ENCODE measurements at places on chromosomes 3 and 15. TPM values are rescaled to one million over a fixed set of nuclear protein-coding genes. Genes with fewer than 3 reads are reported as not detected.

DNA sequence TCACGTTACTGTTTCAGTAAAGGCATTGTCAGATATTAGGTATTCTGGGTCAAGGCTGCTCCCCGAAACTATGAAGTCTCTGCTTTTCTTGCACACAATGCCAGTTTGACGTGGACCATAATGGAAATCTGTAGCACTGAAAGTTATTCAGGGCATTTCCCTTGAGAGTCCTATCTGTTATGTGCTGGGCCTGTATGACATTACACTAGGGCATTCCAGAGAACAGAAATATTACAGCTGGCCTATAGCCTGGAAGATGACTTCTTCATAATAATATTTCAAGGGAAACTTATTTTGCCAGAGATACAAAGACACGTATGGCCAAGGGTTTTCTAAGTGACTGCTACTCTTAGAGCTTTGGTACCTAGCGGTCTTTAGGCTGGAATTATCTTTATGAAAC, 613.6 kb upstream of the CBLB start:
- DNase-seq = no peak

The CPA3 gene
- total RNA-seq = not detected

The FBXO40 gene
- not detected for total RNA-seq

The TPRG1 gene
- 2.1 TPM for total RNA-seq

GRCh38 chr3:52834871-52835501, at the start of gene MUSTN1:
TSS of gene MUSTN1 (minus strand) at chr3:52835019. CDS start at chr3:52834948, 71 bp downstream.
- DNase-seq = no peak

DNA sequence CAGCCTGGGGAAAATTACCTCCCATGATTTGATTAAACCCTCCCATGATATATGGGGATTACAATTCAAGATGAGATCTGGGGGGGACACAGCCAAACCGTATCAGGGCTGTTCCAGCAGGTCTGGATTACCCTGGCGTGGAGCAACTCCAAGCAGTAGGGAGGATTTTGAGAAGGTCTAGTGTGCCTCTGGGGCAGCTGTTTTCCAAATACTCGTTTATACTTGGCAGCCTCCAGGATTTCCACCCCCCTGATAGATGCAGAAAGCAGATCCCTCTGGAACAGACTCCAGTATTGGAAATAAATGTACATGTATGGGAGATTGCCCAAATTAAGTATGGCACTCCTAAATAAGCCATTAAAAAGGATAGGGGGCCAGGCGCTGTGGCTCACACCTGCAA, 7.7 kb upstream of the IRAK2 start:
- no peak for DNase-seq

- DNase-seq = no peak
Measured at GRCh38 chr3:81164806-81165205, 596.6 kb downstream of the GBE1 start.

The IGSF10 gene
- 0.24 TPM for total RNA-seq

DNA sequence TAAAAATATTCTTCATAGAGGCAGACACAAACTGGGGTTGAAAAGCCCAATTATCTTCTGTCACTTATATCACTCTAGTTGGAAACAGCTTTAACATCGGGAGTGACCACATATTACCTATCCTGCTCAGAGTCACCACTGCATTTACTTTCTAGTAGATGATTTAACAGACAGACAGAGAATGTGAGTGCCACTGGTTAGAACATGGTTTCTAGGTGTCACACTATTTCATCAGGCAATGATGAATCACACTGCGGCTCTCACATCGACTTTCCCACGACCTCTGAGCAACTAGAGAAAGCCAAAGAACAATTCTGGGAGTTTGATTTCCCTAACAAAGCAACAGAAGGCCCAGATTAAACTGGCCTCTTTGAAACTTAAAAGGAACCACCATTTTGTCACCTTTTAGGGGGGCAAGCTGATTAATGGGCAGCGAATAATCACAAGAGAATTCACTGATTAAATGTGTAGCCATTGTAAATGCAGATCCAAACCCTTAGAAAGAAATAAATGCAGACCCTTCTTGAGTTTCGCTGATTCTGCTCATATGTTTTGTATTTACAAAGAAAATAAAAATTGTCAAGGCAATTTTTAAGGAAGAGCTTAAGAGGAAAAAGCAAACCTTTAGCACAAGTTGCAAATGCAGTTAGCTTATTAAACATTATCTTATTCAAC, 112.6 kb upstream of the KBTBD8 start:
- peak; percentile 60 for DNase-seq

GRCh38 chr15:101085311-101085700, 166.1 kb downstream of the LRRK1 start:
- no peak for DNase-seq

- DNase-seq = no peak
Measured at GRCh38 chr3:52405601-52406110, 39.2 kb downstream of the SEMA3G start.

- DNase-seq = no peak
Measured at GRCh38 chr3:115930168-115930567, 306.9 kb downstream of the GAP43 start.

The SMCO1 gene
- total RNA-seq = not detected

- DNase-seq = no peak
Measured at GRCh38 chr15:28885630-28886430, at the start of gene APBA2. TSS of gene APBA2 (plus strand) at chr15:28885974. CDS start at chr15:29053885, 167,911 bp downstream.

- no peak for DNase-seq
Measured at GRCh38 chr3:55796533-55796932, 309.4 kb upstream of the WNT5A start.

DNA sequence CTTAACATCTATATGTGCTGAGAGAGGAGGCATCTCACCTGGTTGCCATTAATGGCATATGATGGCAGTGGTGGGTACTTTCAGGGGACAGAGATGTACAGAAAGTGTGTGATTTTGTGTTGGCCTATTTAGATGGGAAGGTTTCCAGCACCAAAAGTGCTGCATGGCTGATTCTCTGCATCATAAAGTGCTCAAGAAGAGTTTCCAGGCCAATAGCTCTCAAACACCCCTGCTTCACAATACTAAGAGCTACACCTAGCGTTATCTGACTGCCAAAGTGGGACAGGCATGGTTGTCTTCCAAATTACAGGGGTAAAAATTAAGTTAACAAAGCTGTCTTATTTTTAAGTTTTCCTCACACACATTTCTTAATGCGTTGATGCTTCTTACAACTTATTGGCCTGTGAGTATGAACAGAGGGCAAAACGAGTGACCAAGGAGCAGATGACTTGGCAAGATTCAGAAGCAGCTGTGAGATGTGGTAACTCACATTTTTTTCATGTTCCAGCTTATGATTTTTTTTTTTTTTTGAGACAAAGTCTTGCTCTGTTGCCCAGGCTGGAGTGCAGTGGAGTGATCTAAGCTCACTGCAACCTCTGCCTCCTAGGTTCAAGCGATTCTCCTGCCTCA, 41.4 kb upstream of the VEPH1 start:
- no peak for DNase-seq

The GNAT1 gene
- total RNA-seq = not detected

- DNase-seq = no peak
Measured at GRCh38 chr3:197554196-197554561, 1.6 kb downstream of the BDH1 start.

GRCh38 chr15:101313041-101313761, 18.2 kb upstream of the SNRPA1 start:
- DNase-seq = no peak

DNA sequence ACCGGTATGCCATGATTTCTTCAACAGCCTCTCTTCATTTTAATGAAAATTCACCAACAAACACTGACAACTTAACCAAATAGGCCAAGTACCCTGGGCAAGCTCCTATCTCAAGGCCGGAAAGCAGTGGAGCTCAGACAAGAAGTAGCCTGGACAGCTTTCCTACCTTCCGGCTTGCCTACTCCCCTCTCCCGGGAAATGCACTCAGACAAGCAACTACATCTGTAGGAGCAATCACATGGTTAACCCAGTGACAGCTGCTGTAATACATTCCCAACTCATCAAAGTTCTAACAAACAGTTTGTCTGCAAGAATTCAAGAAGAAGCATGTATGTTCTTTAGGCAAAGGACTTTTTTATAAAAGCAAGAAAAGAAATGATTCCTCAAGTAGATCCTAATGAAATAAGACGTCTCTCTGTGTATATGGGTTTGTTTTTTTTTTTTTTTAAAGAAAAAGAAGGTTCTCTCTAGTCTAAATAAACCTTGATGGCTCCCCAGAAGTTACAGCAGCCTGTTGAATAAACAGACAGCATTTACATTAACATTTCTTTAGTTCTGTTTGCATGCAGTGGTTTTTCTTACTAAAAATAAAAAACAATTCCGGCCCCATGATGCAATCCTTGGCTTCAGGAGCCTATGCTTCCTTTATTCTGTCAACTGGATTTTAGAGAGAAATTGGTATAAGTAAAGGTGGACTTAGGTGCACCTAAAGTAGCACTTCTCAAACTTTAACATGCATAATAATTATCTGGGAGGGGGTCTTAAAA, 278.7 kb downstream of the NEK10 start:
- no peak for DNase-seq

The GRM2 gene
- total RNA-seq = 0.81 TPM

- DNase-seq = no peak
Measured at GRCh38 chr3:100717063-100717462, 7.8 kb downstream of the TFG start.

DNA sequence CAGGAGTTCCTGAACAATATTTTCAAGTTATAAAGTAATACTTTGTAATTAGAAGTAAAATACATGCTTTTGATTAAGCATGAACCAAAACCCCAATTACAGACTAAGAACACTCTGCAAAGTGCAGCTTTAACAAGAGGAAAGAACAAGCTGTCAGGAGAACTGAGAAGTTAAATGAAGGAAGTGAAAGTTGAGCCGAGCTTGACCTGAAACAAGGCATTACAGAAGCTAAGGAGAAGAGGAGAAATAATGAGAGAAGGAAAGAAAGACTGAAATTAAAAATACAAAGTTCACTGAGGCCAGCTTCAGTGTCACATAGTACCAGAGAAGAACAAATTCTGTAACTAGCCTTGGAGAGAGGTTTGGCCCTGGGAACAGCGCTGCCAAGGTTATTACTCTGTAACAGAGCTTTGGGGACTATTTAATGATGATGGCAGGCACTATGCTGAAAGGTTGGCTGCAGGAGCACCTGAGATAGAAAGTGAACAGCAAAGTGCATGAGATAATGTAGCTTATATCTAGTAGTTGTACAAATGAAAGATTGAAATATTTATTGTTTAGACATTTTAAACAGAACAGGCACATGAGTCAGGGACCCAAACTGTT, 241.9 kb upstream of the PEX5L start:
- no peak for DNase-seq

DNA sequence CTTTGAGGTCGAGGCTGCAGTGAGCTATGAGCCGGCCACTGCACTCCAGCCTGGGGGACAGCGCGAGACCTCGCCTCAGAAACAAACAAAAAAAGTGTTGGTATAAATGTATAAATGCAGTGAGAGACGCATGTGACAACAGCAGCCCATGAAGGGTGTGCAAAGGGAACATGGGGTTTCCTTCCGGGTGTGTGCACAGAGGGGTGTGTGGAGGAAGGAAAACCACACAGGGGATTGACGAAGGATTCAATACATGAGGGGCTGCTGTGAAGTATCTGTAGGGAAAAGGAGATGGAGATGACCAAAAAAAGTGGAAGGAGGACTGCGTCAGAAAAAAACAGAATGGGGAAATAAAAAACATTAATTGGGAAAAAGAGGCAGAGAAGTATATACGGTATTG, 1.1 kb downstream of the MTFMT start:
- no peak for DNase-seq

DNA sequence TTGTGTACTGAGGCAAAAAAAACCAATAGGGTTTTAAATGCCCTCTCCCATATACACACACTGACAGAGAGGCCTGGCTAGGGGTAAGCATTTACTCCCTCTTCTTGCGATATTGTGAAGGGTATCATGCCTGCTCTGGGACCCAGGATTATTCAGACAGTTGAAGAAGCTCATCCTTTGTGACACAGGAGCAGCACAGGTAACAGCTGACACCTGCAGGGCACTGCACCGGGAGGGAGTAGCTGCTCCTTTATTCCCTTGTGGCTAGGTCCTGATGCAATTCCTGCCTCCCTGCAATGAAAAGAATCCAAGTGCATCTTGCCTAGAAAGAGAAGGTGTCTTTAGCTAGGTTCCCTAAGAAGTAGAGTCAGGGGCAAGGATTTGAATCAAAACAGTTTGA, 23.4 kb downstream of the POMGNT2 start:
- no peak for DNase-seq

DNA sequence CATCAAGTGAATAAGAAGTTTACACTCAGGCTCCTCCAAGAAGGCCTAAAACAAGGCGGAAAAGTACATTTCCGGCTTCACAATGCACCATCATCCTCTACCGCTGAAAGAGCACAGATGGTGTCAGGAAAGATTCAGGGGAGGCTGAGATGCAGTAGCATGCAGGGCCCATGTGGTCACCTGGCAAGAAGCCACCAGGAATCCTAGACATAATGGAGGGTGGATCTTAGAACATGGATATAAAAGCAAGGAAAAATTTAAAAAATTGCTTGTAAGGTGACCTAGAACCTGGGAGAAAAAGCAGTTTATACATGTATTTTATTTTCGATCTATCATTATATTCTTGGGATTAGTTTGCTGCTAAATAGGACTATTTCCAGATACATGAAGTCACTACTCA, 21.9 kb upstream of the OTOL1 start:
- no peak for DNase-seq

The BCHE gene
- 1.3 TPM for total RNA-seq

- DNase-seq = no peak
Measured at GRCh38 chr15:80854104-80854503, 74.9 kb downstream of the CEMIP start.

- no peak for DNase-seq
Measured at GRCh38 chr3:49416867-49417266, 4.6 kb downstream of the TCTA start.

- DNase-seq = no peak
Measured at GRCh38 chr15:96330064-96330449, 443 bp upstream of the NR2F2 start.

The PPP1R14D gene
- 0.51 TPM for total RNA-seq

GRCh38 chr15:66476535-66476934, 21.0 kb downstream of the SNAPC5 start:
- DNase-seq = no peak

DNA sequence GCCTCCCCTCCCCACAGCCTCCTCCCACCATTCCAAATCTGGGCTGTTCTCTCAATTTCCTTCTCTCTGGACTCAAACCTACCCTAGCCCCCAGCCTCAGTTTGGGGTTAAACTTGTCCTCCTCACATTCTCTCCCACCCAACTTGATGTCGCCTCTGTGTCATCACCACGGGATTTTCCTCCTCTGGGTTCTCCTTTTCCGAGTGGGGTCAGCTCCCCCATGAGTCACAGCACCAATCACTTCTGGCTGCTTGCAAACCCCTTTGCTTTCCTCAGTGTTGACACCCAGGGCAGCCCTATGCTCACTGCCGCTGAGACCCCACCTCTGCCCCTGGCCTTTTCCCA, 451 bp downstream of the CCR5AS start:
- no peak for DNase-seq

The DNASE1L3 gene
- not detected for total RNA-seq

The LRRC3B gene
- total RNA-seq = not detected

DNA sequence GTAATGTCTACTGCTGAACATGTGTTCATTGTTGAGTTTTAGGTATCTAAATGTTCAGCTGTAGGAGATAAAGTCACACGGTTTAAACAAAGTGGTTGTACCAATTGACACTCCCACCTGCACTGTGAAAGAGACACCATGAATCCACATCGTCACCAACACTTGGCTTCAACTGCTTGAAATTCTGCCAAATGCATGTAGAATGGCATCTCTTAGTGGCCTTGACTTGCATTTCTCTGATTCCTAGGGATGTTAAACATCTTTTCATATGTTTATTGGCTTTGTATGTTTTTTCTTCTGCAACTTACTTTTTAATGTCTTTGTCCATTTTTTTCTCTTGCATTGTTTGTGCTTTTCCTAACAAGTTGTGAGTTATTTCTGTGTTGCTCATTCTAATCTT, 43.4 kb downstream of the RPLP1 start:
- DNase-seq = no peak
